ENCODE measurements at places on chromosomes 6 and 20.

GRCh38 chr6:125050663-125051318, 88.6 kb downstream of the RNF217 start:
- no peak for DNase-seq

DNA sequence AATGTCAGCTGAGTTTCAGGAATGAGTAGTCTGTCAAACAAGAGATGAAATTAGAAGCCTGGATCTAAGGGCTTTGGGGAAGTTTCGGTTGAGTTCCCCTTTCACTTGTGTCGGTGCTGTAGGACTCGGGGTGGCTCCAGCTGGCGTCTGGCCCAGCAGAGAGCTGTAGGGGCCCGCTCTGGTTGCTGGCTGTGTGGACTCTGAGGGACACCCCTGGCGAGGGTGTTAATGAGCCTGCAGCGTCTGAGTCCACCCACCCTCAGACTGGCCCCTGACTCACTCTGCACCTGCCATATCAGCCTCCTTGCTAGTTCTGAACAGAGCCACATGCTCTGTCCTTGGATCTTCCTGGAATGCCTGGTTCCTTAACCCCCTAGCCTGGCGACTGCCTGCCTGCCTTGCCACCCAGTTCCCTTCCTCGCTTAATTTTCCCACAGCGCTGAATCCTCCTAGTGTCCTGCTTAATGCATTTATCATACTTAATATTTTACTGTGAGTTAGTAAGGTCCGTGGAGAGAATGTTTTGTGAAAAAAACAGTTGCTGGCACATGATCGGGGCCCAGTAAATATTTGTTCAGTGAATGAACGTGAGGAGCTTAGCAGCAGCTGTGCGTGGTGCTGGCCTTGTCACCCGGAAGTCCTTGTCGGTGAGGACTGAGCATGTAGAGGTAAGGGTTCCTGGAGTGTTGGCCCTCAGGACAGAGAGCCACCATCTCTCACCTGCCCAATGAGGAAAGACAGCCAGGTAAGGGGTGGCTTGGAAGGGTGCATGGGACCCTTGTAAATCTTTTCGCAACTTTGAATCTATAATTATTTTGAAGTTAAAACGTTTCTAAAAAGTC, 1.6 kb downstream of the DNAJC5 start:
- DNase-seq: no peak

GRCh38 chr6:85569323-85569722, 24.3 kb downstream of the SNX14 start:
- DNase-seq: no peak

DNA sequence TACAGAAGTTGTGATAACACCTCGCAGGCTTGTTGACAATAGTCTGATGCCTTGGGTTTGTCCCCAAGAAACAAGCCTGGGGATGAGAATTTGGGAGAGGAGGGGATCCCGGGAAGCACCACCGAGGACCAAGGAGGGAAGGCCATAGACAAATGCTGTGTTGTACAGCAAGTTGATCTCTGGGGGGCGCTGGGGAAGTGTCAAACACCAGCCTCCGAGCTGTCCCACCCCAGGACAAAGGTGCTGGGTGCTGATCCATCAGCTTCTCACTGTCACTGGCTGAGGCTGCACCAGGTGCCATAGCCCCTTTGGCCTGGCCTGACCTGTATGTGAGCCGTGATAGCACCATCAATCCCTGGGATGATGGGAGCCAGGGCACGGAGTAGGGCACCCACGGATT, 64.0 kb downstream of the SYNDIG1 start:
- no peak for DNase-seq

DNA sequence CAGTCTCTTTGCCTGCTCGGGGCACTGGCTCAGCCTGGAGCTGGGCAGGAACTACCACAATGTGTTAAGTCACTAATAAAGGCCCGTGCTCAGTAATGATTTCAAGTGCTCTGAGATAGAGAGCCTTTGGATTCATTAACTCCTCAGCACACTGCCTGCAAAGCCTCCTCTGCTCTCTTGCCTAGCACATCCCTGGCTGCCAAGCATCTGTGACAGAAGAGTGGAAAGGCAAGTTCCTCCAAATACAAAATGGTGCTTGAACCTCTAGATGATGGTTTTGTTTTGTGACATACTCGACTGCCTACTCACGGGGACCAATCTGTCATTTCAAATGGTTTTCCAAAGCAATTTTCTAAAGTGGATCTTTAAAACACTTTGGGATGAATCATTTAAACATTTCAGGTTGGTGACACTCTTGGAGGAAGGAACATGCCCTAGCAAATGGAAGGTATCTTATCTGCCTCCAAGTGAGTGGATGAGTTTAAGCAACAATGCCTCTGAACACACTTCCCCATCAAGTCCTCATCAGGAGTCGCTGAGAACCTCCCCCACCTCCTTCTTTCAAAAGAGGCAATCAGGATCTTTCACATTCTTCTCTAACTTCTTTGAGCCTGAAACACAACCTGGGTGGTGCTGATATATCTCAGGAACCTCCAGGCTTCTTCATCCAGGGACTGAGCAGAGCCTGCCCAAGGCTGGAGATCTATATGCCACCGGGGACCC, 35.8 kb downstream of the METTL24 start:
- no peak for DNase-seq

DNA sequence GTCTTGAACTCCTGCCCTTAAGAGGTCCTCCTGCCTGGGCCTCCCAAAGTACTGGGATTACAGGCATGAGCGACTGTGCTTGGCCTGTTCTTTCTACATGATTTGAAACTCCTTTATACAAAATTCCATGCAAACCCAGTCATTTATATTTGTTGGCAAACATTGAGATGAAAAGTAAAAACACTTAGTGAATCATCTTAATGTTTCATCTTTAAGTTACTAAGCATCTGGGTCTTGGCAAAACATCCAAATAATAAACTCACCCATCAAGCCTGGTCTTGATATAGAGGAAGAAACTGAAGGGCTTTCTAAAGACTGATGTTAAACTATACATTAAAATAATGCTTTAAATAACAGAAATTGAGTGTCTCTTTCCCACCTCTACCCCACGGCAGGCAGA, 95.1 kb downstream of the FUT9 start:
- no peak for DNase-seq

GRCh38 chr6:30640481-30640880, 6.5 kb upstream of the C6orf136 start:
- DNase-seq: no peak

DNA sequence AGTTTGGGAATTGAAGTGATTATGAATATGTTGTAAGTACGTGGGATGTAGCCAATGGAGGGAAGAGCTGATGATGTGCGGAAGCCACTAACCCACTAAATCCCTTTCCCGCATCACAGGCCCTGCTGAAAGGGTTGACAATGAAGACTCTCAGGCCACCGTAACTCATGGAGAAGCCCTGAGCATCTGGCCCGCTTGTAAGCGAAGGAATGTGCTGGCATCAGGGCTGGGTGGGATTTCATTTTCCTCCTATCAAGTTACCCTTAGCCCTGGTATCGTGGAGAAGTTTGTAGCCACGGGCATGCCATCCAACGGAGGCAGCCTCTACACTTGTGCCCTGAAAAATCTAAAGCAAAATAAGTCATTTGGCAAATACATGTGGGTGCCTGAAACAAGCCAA, 355.0 kb downstream of the CDH26 start:
- DNase-seq: no peak

DNA sequence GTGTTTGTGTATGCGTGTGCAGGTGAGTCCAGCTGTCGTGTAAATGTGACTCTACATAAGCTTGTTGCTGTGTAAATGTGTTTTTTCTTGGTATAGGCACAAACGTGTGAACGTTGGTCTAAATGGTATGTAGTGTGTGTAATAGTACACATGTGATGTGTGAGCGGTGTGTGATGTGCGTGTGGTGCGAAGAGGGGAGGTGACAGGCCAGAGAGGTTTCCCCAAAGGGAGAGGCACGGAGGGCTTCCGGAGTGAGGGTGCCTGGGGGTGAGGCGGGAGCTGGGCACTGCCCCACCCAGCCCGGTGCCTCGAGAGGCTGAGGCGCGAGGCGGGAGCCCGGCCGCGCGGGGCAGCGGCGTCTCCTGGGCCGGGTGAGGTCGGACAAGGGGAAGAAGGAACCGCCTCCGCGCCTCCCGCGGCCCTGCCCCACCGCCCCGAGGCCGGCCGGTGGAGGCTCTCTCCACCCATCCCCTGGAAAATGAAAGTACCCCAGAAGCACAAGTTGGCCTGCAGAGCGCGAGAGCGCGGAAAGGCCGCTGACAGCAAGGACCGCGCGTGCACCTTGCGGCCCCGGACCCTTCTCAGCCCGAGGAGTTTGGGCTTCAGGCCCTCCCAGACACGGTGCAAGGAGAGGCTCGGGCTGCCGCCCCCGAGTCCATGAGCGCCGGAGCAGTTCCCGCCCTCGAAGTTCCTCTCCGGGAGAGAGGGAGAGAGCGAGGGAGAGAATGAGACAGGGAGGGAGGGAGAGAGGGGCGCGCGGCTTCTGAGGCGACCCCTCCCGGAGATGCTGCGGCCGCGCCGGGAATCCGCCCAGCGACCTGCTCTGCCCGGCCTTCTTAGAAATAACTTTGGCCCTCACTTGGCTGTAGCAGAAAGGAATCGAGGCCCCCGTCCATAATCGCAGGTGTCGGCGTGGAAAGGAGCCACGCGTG, 43.2 kb upstream of the OSTM1 start:
- DNase-seq: no peak

DNA sequence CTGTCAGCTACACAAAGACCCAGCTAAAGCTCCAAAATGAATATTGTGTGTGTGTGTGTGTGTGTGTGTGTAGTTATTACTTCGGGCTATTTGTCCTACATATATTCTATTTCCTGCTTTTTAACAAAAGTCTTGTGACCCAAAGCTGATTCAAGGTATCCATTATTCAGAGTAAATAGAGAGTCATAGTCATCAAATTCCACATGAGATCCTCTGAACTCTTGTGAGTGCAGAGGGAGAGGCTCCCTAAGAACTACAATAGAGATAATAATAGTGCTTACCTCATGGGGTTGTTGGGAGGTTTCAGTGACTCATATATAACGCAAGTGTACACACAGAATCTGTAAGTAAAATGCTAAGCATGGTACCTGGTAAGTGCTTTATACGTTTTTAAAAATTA, 95.6 kb upstream of the SHLD1 start:
- no peak for DNase-seq

DNA sequence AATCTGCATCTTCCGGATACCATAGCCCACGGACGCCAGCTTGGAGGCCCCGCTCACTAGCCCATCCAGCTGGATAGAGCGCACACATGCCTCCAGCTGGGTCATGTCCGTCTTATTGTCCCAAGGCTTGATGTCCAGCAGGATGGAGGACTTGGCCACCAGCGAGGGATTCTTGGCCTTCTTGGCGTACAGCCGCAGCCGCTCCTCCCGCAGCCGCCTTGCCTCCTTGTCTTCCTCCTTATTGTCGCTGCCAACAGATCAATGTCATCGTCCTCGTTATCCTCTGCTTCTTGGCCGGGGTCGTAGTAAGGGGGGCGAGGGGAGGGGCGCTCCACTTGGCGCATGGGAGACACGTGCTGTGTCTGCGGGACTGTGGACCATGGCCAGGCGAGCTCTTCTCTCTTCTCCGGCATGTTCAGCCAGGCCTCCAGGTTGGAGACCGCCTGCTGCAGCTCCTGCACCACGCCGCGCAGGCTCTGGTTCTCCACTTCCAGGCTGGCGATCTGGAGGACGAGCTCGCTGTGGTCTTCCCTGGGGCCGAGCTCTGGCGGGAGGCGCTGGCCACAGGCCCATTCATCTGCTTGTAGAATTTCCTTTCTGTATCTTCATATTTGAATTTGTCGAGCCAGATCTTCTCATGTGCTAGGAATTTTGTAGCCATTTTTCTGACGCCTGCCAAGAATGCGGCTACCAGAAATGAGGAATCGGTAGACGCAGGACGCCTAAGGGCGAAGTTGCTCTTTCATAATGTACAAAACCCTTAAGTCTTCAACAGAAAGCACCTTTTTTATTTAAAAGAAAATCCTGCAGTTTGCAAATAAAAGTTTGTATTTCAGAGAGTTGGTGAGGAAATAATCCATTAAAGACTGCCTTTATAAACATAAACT, 60.1 kb upstream of the PTPRK start:
- no peak for DNase-seq
